ENCODE measurements at places on chromosomes 1 and 21.

- DNase-seq = no peak
Measured at GRCh38 chr1:194698908-194699318, 1512.5 kb upstream of the B3GALT2 start.

DNA sequence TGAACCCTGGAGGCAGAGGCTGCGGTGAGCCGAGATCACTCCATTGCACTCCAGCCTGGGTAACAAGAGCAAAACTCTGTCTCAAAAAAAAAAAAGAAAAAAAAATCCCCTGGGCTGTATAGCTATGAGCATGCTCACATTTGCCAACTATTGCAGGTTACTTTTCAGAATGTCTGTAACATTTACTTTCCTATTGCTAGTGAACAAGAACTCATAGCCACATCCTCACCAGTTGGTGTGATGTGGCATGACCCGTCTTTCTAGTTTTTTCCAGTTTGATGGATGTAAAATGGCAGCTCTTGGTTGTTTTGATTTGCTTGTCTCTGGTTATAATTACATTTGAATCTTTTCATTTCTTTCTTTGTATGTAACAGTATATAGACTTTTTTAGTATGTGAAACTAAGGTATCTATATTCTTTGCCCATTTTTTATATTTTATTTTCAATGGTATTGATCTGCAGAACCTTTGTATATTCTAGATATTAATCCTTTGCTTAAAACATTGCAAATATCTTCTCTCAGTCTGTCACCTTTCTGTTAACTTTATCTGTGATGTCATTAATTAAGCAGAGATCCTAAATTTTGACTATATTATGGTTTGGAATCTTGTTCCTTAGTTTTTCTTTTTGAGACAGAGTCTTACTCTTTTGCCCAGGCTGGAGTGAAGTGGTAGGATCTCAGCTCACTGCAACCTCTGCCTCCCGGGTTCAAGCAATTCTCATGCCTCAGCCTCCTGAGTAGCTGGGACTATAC lies 11.6 kb downstream of the MED18 start:
- DNase-seq = no peak

GRCh38 chr1:206960676-206961386 lies 9.4 kb downstream of the FCAMR start:
- no peak for DNase-seq

GRCh38 chr1:30909365-30910068 lies 959 bp upstream of the SDC3 start:
- no peak for DNase-seq

GRCh38 chr1:16903458-16903796 lies 7.6 kb downstream of the RNU1-2 start:
- DNase-seq = no peak

DNA sequence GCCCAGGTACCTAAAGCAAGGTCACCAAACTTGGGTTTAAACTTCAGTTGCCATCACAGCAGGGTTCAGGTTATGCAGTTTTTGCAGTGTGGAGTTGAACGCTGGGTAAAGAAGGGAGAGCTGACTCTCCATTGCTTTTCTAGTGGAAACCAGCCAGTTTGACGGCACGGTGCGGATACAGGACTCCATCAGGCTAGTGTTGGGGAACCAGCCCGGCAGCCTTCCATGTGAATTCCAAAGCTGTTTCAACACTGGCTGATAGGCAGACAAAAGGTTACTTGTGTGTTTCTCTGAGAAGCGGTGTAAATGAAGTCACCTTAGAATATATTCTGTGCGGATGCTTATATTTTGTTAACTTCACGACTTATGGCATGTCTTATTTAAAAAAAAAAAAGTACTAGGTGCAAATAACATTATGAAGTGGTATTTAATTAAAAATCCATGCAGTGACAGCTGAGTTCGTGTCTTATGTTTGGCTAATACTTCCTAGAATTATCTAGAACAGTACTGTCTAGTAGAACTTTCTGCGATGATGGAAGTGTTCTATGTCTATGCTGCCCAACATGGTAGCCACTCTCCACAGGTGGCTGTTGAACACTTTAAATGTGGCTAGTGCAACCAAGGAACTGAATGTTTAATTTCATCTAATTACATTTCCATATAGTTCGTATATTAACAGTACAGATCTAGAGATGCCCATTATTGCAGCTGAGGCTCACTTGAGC lies 29.9 kb upstream of the RCAN3 start:
- no peak for DNase-seq
